ELF-1 (cell line): ENCODE measurements at places on chromosomes 5 and 9.

GRCh38 chr9:136609838-136610311 lies 52.8 kb upstream of the EGFL7 start:
- no peak for DNase-seq

- no peak for DNase-seq
Measured at GRCh38 chr5:176693477-176693851, 46.2 kb downstream of the TSPAN17 start.

- no peak for DNase-seq
Measured at GRCh38 chr5:157600252-157600651, 24.7 kb upstream of the ADAM19 start.

GRCh38 chr5:93407454-93407853 lies 173.6 kb downstream of the NR2F1-AS1 start:
- DNase-seq = peak; percentile 24

GRCh38 chr5:53019320-53019719 lies 30.2 kb downstream of the ITGA2 start:
- DNase-seq = no peak

DNA sequence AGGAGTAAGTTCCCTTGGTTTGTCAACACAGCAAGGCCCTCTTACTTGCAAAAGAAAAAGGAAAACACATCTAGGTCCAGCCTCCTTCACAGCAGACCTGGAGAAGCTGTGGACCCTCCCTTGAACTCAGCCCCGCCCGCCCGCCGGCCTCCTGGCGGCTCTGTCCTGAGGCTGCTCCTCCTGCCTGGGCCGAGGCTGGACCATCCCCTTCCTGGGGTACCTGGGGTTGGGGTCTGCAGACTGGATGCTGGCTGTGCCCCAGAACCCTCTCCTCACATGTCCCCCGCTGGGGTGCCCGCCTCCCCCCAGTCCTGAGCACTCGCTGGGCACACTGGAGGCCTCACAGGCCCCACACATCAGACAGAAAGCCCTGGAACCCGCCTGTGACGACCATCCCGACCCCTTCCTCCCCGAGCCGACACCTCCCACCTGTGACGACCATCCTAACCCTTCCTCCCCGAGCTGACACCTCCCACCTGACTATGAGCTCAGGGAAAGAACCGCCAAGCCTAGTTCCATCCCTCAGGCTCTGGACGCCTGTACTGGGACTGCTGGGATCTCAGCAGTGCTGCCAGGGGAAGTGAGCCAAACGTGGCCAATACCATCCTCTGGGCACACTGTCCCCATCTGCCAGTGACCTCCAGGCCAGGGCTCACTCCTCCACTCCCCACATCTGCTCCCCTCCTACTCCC lies 7.2 kb upstream of the TMEM210 start:
- no peak for DNase-seq

- no peak for DNase-seq
Measured at GRCh38 chr5:143445776-143446175, 42.3 kb upstream of the NR3C1 start.

GRCh38 chr5:17105744-17106418 lies 111.5 kb upstream of the BASP1 start:
- no peak for DNase-seq

DNA sequence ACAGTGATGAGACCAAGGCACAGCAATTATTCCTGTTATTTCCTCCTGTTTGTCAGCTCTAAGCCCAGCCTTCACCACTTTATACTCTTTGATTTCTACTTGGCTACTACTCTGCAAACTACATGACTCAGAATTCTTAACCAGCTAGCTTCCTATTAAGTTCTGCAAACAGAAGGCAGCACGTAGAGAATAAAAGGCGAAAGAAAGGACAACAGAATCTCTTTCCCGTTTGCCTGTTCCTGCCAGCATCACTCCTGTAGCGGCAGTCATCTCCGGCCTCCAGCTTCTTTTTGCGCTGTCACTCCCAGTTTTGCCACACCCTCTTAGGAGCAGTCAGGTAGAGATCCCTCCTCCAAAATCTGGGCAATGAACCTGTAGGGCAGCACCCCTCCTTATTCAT lies 29.9 kb downstream of the DPYSL3 start:
- no peak for DNase-seq

- no peak for DNase-seq
Measured at GRCh38 chr5:37569466-37569865, 190.3 kb downstream of the WDR70 start.

DNA sequence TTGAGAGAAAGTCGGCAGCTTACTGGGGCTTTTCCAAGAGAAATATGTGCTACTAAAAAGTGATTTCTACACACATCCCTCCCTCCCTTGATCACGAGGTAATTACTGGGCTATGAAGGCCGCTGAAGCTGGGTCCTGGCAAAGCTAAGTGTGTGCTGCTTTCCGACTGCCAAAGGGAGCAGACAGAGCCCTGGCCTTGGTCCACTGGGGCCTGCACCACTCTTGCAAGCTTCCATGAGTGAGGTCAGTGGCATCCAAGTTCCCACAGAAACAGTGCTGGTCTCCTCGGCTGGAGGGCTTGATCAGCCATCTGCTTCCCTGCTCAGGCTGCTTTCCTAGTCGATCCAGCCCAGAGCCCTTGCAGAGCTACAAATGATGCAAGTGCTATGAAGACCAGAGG lies 154.8 kb upstream of the LHFPL2 start:
- DNase-seq = no peak

DNA sequence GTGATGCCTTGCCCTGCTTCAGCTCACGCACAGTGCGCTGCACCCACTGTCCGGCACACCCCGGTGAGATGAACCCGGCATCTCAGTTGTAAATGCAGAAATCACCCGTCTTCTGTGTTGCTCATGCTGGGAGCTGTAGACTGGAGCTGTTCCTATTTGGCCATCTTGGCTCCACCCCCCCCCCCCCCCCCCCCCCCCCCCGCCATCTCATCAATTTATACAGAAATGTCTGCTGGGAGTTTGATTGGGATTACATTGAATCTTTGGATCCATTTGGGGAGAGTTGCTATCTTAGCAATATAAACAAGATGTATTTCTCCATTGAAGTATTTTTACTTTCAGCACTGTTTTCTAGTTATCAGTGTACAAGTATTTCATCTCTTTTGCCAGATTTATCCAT lies 55.2 kb downstream of the RIC1 start:
- no peak for DNase-seq

DNA sequence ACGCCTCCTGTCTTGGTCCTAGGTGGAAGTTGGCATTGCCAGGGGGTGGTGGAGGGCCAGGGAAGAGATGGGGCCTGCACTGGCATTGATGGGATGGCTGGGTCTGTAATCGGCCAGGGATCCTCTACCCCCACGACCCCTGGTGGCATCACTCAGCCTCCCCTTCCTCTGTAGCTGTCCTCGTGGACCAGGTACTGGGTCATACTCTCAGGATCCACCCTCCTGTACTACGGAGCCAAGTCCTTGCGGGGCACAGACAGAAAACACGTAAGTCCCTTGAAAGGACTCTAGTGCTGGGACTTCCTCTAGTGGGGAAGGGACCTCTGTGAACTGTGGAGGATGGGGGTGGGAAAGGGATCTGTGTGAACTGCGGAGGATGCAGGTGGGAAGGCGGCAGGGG lies 52.1 kb upstream of the GARNL3 start:
- DNase-seq = no peak

GRCh38 chr5:149702934-149703646 lies 27.0 kb upstream of the PPARGC1B start:
- no peak for DNase-seq

- no peak for DNase-seq
Measured at GRCh38 chr5:135117590-135117989, 83.6 kb upstream of the PITX1 start.

DNA sequence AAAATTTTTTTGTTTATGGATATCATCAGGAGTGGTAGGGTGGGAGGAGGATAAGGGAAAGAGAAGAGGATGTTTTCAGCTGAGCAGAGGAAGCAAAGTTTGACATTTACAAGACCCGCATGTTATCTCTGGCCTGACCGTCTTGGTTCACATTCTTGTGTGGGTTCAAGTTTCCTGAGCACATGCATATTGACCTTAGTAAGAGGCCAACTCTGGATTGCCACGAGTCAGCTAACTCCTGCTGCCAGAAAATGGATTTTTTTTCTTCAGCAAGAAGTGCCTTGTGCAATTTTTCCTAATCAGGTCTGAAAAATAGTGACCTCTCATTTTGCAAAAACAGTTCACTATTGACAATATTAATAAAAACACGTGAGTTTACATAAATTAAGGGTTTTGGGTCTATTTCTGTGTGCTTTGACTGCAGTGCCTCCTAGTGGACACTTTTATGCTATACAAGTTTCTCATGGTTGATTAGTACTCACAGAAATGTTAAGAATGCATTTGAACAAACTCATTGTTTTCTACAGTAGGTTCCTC lies 27.1 kb upstream of the BASP1 start:
- DNase-seq = peak; percentile 42

- no peak for DNase-seq
Measured at GRCh38 chr9:95486318-95486717, 30.5 kb downstream of the PTCH1 start.

GRCh38 chr9:126671381-126671831 lies 57.7 kb downstream of the LMX1B start:
- DNase-seq = peak; percentile 52

DNA sequence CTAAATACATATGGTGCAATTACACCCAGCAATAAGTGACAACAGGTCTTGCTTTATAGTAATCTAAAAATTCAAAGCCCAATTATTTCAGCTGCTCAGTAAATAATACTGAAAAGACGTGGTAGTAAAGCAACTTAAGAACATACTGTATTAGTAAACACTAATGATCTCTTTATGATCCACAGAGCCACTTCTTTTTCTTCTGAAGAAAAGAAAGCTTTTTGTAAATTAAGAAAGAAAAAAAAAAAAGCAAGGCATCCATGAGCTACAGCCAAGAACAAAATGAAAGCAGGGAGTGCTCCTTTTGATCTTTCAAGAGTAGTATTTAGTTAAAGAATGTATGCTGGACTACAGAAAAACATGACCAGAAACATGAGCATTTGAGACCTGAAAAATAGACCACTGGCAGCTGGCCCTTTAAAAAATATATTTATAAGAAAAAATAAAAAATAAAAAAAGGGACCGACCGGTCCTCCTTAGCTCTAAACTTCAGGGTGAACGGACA lies 348.7 kb downstream of the GLIS3 start:
- DNase-seq = no peak

DNA sequence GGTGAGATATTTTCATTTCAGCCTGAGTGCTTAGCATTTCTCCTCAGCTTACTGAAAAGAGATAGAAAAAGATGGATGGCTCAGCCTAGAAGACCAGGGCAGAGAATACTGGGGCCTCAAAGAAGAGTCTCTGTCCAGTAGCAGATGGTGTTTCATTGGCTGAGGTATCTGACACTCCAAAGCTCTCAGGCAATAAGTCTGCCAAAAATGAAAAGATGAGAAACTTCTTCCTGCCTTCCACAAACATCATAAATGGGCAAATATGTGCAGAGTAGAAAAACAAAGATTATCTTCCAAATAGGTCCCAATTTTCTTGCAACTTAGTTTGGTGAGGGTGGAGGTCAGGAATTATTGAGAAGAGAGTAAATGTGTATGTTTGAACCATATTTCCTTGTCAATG lies 87.4 kb upstream of the ICE1 start:
- DNase-seq = no peak

- no peak for DNase-seq
Measured at GRCh38 chr9:126790561-126790960, 14.3 kb upstream of the ZBTB43 start.

GRCh38 chr5:96972599-96973334 lies 36.9 kb downstream of the LNPEP start:
- no peak for DNase-seq

GRCh38 chr5:138951091-138951985 lies 76.2 kb upstream of the LRRTM2 start:
- no peak for DNase-seq

GRCh38 chr9:27183701-27184100 lies 74.7 kb downstream of the TEK start:
- DNase-seq = no peak

DNA sequence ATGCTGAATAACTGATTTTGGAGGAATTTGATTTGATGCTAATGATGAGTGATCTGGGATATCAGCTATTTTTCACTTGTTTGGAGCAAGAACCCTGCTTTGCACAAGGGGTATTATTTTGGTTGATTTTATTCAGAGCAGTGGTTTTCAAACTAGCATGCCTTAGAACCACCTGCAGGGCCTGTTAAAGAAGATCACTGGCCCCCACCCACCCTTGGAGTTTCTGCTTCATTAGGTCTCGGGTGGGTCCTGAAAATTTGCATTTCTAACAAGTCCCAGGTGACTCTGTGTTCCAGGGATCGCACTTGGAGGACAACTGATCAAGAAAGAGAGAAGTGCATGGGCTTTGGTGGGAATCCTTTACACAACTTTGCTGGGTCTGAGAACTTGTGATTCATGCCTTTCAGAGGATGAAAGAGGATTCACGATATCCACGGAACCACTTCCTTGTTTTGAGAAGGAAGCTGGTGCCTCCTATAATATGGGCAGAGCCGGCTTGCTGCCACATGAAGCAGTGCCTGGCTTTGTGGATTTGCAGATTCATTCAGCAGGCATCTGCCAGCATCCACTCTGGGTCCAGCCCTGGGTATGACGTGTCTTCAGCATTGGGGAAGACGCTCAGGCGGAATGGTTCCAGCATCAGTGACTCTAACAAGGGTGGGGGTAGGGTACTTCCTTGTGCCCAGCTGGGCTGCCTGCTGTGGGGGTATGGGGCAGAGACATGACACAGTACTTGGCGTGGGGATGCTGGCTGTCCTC lies 106.6 kb upstream of the PITX1 start:
- DNase-seq = no peak

DNA sequence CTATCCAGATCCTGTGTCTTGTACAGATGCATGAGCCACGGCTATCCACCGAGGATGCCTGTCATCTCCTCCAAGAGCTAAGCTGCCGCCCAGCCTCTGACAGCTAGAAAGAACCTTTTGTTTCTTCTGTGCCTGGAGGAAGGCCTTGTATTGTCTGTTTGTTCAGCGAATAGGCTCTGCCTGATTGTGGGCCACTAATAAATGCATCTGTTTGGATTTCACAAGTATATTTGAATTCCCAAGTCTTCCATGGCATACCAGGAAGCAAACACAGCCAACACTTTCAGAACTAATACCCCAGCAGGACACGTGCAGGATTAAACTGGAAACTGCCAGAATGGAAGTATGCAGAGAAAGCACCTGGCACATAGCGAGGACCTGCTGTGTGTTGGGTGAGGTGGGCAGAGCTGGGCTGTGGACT lies 92.7 kb upstream of the NEURL1B start:
- DNase-seq = no peak

GRCh38 chr5:93653716-93654115 lies 70.7 kb downstream of the NR2F1 start:
- DNase-seq = no peak
